ENCODE measurements at places on chromosomes 2 and 18.

GRCh38 chr2:64329848-64330247, 124.1 kb upstream of the LGALSL start:
- DNase-seq, result no peak

- DNase-seq, result no peak
Measured at GRCh38 chr2:240298803-240299709, 136.4 kb upstream of the GPC1 start.

- DNase-seq, result no peak
Measured at GRCh38 chr2:137771064-137771463, 193.2 kb upstream of the HNMT start.

DNA sequence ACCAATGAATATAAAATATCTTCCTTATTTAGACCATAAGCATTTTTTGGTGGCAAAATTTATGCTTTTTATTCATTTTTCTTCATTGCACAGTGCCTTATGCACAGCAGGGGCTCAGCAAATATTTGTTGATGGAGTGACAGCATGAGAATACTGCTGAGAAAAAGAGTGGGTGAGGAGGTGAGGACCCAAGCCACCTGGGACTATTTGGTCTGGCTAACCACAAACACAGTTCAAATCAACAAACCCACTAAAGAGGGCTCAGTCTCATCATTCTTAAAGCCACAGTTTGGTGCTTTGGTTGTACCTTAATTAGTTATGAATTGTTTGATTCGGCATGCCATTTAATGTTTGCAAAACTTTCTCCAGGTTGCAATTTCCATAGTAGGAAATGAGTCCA, 183.5 kb upstream of the ZNF521 start:
- no peak for DNase-seq

DNA sequence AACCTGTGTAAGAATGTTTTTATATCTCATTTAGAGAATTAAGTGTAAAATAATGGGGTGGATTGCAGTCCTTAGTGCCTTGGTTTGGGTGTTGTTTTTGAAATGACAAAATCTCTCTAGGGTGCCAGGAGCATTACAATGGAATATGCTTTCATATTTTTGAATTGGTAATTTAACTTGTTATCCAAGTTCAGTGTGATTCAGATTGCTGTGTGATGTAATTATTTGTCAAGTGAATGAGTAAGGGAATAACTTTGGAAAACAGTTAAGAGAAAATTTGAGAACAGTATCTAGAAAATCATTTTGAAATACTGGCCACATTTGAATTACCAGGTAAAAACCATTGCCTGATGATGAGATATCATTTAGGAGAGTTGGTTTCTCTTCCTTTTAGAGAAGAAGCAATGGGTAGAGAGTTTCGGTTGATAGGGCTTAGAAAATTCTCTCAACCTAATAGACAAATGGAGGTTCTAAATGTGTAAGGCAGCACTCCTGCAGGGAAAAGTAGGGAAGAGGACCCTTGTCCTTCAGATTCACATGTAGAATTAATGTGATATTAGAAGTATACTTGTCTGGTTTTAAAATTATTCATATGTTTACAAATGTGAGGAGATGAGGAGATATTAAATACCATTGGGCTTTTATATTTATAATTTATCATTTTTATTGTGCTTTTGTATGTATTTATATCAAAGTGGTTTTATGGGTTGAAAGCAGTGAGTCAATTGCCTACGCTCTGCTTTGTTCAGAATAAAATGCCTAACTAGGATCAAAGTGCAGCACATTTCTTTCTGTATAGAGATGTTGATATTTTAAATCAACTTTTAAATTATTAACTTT, 124.8 kb downstream of the PHLPP1 start:
- no peak for DNase-seq

- no peak for DNase-seq
Measured at GRCh38 chr18:27363872-27364271, 178.8 kb upstream of the CHST9 start.

- DNase-seq, result no peak
Measured at GRCh38 chr18:3594760-3595368, 144.9 kb downstream of the TGIF1 start.

DNA sequence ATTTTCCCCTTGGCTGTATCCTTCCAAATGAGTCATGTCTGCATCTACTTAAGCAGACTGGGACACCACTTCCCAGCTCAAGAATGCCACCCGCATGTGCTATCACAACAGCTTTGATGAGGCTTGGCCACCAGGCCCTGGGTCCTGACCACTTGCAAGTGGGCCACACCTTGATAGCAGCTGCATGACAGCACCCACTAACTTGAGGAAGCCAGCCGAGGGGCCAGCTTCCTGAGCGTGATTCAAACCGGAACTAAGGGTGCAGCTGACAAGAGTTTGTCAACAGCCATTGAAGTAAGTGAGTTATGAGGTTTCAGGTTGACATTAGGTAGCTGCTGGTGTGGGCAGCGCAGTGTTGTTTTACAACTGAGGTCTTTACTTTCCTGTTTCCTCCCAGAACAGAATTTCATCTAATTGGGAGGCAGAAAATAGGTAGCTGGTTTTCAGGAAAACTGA, 54.4 kb downstream of the EPHA4 start:
- no peak for DNase-seq

- no peak for DNase-seq
Measured at GRCh38 chr2:69544951-69545350, 98.6 kb downstream of the AAK1 start.

DNA sequence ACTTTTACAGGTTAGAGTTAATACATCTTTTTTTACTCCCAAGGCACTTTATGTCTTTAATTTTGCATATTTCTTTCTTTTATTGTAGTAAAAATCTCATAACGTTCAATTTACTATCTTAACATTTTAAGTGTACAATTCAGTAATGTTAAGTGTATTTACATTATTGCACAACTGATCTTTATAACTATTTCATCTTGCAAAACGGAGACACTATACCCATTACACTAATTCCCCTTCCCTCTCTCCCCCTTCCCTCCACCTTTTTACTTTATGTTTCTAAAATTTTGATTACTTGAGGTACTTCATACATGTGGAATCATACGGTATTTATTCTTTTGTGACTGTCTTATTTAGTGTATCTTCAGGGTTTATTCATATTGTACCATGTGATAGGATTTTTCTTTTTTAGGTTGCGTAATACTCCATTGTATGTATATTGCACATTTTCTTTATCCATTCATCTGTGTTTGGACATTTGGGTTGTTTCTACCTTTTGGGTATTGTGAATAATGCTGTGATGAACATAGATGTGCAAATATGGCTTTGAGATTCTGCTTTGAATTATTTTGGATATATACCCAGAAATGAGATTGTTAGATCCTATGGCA, 75.0 kb downstream of the ACSL3 start:
- no peak for DNase-seq

- no peak for DNase-seq
Measured at GRCh38 chr2:171244970-171245782, 84.5 kb upstream of the TLK1 start.

GRCh38 chr18:70295192-70296188, 6.6 kb downstream of the SOCS6 start:
- no peak for DNase-seq

GRCh38 chr2:169562519-169562918, 11.1 kb downstream of the FASTKD1 start:
- no peak for DNase-seq

Data from occipital lobe (tissue), 3 donors.